ENCODE measurements at places on chromosomes 3 and 15.

- DNase-seq: no peak
Observed at GRCh38 chr3:150271591-150271960, 136.5 kb upstream of the TSC22D2 start.

- no peak for DNase-seq
Observed at GRCh38 chr3:76131396-76132153, 346.2 kb upstream of the ZNF717 start.

DNA sequence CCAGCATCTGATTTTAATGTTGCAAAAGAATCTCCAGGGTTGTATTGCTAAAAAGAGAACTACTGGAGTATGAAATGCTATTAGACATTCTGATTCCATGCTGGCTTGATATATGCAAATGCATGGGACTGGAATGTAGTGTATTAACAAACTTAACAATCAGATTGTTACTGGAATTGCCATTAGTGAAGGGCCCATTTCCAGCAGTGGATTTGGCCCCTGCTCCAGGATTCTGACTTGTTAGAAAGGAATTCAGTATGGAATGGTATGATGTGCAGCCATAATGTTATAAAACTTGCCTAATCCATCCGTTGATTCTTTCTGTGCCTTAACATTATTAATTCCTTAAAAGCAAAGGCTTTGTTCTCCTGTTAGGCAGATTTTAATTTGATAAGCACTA is 7.9 kb downstream of the ARRDC4 start:
- no peak for DNase-seq

DNA sequence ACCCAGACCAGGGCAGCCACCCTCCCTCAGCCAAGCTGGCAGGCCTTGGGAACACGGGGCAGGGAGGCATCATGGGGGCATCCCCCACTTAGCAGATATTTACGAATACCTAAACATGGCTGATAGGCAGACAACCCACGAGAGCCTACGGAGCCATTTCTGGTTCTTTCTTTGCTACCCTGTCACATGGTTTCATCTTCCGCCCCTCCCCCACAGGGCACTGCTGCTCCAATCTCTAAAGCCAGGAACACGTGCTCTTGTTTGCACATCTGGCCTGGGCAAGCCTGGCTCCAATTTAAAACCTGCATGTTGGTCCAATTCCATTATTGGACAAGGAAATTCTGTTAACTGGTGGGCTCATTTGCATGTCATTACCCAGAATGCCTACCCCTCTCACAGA is 447.4 kb upstream of the NR2F2 start:
- DNase-seq: no peak

GRCh38 chr3:147404000-147404799 is 2.1 kb downstream of the ZIC4 start:
- DNase-seq: no peak

DNA sequence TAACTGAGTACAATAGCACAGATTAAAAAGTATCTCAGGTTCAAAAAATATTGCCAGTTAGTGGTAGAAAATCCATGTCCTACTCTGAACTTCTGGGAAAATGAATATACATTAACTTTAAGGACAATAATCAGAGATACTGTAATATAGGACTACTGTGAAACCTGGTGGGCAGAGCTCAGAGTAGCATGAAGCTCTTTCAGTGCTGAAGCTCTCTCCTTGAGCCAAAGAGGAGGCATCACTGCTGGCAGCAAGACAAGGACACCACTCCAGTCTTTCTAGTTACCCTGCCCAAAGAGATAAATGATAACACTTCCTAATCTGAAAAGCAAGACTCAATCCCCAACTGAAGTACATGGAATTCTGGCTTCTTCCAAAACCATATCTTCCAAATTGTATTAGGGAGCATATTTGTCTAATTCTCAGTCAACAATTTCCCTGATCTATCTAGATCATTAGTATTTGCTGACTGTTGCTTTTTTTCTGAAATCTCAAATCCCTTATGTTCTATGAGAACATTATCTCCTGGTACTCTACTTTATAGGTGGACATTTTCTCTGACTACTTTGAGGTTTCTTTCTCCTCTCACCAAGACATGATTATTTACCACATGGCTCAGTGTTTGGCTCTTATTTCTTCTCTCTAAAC is 55.9 kb downstream of the CLDN1 start:
- no peak for DNase-seq

- no peak for DNase-seq
Observed at GRCh38 chr3:26621176-26621575, 1.4 kb upstream of the LRRC3B start.

DNA sequence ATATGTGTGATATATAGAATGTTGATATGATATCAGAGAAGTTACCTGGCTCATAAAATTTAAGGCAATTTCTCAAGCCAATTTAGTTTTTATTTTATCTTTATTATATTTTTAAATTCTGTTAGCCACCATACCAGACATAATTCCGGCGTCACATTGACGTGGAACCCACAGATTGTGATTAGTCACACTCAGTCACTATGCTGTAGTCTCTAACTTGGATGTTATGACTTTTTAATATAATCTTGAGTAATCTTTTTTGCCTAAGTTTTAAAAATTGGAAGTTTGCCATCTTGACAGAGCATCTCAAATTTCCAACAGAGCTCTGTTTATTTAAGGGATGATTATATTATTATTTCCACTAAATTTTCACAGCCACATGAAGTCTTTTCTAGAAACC is 9.7 kb upstream of the DCLK3 start:
- DNase-seq: no peak

DNA sequence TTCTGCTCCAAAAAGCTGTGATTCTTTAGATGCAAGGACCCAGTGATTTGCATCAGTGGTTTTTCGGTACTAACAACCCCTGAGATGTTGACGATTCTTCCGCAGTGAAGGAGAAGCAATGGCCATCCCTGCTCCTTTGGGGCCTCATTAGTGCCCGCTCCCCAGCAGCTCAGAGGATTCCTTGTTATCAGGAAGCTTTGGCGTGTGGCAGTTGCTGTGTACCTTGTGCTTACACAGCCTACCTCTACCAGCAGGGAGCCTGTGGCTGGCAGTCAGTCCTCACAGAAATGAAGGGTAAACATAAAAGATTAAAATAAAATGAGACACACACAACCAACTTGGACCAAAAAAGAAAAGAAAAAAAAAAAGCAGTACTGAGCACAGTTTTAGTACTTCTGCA is 55.2 kb downstream of the CNTN3 start:
- no peak for DNase-seq

GRCh38 chr3:41018855-41019254 is 180.4 kb upstream of the CTNNB1 start:
- no peak for DNase-seq

DNA sequence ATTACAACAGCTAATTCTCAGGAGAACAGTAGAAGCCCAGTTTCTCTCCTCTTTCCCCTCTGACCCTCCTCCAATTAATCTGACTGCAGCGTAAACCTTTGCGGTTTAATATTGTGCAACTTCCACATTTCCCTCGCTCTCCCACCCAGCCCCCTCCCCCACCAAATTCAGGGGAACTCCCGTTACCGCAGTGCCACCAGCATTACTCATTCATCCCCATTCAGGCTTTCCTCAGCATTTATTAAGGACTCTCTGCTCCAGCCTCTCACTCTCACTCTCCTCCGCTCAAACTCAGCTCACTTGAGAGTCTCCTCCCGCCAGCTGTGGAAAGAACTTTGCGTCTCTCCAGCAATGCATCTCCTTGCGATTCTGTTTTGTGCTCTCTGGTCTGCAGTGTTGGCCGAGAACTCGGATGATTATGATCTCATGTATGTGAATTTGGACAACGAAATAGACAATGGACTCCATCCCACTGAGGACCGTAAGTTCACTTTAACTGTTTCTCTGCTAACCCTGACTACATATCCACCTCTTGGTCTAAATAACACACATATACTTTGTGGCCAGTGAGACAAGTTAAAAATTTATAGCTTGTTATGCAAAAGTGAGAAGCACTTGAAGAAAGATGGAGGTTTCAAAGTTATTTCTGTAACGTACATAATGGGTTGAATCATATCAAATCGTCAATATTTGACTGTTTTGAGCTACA is at the start of gene PTX3:
Gene PTX3 (plus strand): TSS at position 268 of the 709 bp plus-strand sequence. CDS start 84 bp downstream, at position 352.
- DNase-seq: no peak

DNA sequence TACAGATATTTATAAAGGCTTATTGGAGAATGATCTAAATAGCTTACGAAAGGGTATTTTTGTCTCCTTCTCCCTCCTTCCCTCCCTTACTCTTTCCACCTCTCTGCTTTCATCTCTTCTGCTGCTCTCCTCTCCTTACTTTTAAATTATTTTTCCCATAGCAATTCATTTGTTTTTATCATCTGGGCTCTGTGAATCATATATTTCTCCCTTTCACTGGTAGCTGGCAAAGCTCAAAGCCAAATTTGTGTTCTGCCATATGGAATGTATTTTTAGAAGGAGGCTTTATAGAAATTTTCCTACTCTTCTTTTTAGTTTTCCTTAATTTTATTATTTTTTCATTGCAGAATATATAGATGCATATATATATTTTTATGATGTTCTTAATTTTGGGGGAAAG is 385.8 kb downstream of the C3orf38 start:
- no peak for DNase-seq

- DNase-seq: no peak
Observed at GRCh38 chr15:71566226-71566625, 244.1 kb upstream of the NR2E3 start.

- no peak for DNase-seq
Observed at GRCh38 chr3:65479990-65480389, 558.7 kb downstream of the MAGI1 start.

DNA sequence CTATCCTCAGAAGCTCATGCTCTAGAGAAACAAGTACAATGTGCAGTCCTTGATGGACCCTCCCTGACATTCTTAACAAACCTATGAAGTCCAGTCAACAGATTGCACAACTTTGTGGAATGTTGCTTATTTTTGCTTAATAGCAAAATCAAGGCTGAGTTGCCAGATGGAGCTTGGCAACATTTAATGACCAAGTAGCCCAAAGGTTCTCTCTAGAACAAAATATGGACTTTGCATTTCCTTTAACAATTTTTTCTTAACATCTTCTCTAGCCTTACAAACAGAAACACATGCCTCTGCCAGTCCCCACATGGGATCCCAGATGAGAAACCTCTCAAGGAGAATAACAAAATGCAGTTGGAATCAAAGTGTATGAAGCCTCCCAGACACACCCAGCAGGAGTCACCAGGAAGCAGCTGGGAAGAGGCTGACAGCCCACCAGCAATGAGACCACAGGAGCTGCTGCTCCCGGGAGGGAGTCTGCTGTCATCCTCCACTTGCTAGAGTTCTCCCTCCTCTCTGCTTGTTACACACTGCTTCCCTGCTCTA is 422.5 kb upstream of the CDIN1 start:
- DNase-seq: no peak

GRCh38 chr3:37925157-37925556 is 63.5 kb downstream of the CTDSPL start:
- DNase-seq: no peak

- DNase-seq: no peak
Observed at GRCh38 chr15:40335938-40336743, 4.6 kb downstream of the CCDC9B start.

- no peak for DNase-seq
Observed at GRCh38 chr15:100710744-100711515, 108.5 kb downstream of the ASB7 start.

DNA sequence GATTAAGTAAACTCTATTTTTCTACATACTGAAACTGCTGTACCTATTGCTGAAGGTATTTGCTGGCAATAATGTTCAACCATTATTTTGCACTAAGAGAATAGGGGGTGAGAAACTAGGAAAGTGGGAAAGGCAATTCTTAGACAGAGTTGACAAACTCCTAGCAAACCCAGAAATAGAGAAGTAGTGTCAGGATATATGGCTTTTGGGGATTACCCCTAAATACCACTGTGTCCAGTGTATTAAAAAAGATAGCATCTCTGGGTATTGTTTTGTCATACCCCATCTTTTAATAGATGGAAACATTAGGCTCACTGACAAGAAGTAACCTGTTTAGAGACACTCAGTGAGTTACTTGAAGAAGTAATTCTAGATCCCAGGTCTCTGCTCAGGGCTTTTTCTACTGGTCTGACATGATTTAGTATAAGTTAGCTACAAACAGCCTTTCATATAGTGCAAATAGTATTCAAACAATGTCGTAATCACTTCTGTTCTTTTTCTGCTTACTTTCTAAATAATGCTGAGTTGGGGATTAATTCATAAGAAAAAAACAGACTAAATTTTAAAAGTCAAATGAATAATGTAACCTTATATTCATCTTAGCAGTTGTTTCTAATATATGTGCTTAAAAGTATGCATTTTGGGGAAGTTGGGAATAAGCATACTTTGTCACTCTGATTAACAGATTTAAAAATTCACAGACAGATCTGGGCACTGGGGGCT is 107.2 kb downstream of the IL1RAP start:
- DNase-seq: no peak

DNA sequence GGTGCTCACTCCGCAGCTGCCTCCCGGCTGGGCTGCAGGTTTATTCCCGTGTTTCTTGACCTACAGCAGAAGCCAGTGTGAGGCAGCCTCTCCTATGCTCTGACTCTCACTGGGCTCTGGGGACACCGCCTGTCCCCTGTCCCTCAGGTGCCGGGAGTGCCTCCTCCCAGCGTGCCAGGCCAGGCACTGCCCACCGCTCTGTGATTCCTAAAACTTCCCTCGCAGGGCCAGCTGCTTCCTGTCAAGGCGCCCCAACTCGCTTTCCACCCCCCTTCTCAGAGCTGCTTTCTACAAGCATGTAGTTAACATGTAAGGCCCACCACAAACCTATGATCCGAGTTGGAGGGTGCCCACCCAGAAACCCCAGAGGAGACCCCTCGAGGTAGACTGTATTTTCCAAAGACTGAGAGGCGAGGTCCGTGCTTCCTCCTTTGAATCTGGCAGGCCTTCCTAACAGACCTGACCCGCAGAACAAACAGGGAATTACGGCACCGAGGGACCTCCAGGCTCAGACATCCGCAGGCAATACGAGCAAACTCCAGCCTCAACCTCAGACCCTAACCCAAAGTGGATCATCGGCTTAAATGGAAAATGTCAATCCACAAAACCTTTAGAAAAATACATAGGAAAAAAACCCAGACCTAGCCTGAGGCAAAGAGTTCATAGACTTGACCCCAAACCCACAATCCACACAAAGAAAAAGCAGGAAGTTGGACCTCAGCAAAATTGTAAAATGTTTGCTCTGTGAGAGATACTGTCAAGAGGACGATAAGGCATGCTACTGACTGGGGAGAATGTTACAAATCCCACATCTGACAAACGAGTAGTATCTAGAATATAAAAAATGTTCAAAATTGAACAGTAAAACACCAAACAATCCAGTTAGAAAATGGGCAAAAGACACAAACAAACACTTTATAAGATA is 121.3 kb upstream of the IQSEC1 start:
- DNase-seq: no peak

DNA sequence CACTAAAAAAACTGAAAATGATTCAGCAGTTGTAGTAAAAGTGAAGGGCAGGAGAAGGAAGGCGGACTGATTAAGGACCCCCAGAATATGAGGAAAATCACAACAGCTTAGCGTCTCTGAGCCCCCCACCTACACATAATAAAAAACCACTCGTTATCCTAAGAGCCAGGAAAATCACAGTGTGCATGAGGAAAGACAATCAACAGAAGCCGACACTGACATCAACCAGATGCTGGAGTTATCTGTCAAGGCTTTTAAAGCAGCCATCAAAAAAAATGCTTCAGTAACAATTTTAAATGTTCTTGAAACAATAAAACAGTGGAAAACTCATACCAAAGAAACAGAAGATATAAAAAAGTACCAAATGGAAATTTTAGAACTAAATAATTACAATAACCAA is 9.7 kb upstream of the CXCR6 start:
- no peak for DNase-seq

- no peak for DNase-seq
Observed at GRCh38 chr3:128679338-128679737, 28.7 kb upstream of the RPN1 start.

Measured in stimulated activated CD4-positive, alpha-beta T cell treated with anti-CD3 and anti-CD28 coated beads, Interleukin-12 subunit alpha, Interleukin-12 subunit beta, amount 100 ng/mL, for 48 hours (primary cell).